DMS53 (cell line): ENCODE measurements at places on chromosomes 5 and 9.

DNA sequence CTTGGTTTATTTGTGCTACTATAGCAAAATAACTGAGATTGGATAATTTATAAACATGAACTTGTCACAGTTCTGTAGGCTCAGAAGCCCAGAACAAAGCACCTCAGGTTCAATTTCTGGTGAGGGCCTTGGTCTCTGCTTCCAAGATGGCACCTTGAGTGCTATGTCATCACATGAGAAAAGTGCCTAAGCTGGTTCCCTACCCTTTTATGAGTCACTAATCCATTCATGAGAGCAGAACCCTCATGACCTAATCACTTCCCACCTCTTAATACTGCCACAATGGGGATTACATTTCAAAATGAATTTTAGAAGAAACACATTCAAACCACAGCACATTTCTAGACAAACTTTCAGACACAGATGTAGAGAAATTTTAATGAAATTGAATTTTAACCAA, 98.2 kb upstream of the PRSS3 start:
- DNase-seq = peak; percentile 7

DNA sequence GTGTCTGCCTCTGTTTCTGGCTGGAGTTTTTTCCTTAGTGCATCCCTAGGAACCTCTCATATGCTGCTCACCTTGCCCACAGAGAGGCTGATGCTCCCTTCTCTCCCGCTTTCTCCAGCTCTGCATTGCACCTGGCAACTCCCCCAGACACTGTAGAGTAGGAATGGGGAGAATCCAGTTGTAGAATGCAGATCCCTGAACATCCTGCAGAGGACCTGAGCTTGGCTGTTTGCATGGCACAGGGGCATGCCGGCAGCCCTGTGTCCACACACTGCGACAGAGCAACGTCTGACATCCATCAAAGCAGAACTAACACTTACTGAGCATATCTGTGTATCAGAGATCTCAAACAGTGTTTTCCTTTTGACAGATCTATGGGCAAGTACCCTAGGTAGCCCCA, 19.9 kb downstream of the IDNK start:
- DNase-seq = no peak

DNA sequence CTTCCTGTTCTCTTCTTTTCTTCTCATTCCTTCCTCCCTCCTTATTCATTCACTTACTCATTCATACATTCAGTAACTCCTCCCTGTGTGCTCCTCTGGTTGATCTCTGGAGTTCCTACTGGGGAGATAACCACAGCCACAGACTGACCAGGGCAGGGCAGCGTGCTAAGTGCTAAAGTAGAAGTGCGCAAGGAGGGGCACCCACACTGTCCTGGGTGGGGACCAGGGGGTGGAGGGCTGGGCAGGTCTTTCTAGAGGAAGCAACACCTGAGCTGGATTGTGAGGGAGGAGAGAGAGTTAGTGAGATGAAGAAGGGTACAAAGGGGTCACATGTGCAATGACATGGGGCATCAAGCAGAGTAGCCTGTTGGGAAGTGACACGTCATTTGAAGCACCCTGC, 13.8 kb downstream of the ENHO start:
- DNase-seq = no peak

GRCh38 chr5:89133975-89134374, 251.0 kb upstream of the MEF2C start:
- no peak for DNase-seq

DNA sequence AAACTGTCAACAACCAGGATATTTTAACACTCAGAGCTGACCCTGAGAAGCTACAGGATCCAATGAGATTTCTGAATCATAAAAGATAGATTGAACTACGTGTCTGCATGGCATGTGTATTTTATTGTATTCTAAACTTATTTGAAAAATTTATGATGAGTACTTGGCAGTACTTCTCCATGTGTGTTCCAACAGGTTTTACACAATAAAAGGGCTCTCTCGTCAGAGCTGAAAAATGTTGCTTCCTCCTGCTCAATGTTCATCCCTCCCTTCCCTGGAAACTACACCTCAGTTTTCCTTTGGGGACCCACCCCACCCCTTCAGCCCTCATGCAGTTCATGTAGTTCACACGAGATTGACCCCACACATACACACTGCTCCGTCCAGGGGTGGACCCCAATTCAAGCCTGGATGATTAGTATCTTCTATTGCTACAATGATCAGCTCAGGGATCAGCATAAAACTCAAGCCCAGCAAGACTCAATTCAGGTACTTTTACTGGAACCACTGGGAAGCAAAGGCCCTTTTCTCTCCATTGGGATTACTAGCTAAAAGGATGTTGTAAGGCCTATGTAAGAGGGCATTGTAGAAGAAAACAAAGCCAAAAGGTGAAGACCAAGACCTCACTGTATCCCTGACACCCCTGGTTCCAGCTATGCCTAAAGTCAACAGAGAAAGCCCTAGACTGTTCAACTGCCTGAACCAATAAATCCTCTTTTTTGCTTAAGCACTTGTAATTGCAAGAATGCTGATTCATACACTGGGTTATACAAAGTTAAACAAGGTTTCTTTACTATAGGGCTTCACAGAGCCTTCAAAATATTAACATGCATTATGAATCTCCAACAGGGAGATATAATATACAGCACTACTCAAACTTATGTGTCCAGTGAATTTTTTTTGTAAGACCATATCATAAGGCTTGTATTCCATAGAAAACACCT, 112.6 kb downstream of the SAXO1 start:
- peak; percentile 63 for DNase-seq

GRCh38 chr5:128199611-128200010, 116.0 kb downstream of the SLC12A2 start:
- no peak for DNase-seq

DNA sequence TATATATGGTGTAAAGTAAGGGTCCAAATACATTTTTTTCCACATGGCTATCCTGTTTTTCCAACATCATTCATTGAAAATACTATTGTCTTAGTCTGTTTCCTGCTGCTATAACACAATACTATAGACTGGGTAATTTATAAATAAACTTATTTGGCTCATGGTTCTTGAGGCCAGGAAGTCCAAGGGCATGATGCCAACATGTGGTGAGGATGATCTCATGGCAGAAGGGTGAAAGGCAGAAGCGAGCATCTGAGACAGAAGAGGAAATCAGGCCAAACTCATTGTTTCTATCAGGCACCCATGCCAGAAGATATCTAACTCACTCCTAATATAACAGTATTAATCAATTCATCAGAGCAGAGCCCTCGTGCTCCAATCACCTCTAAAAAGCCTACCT, 42.6 kb downstream of the ANKRD55 start:
- DNase-seq = peak; percentile 49

DNA sequence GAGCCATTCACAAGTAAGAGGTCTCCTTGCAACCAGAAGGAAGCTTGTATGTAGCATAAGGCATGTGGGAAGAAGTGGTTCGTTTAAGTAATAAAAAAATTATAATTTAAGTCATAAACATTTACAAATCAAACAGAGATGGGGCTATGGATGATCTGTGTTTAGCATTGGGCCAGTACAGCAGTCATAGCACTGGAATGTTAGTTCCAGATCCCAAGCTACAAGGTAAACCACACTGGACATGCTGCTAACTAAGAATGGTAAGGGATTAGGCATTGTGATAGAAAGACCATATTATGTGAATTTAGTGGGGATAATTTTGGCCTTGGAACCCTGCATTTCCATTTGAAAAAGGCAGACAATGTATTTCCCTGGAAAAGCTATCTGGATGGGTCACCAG, 170.4 kb upstream of the KCNN2 start:
- no peak for DNase-seq

- DNase-seq = peak; percentile 66
These were observed 16.9 kb upstream of the FBP1 start for GRCh38 chr9:94656200-94656599.

DNA sequence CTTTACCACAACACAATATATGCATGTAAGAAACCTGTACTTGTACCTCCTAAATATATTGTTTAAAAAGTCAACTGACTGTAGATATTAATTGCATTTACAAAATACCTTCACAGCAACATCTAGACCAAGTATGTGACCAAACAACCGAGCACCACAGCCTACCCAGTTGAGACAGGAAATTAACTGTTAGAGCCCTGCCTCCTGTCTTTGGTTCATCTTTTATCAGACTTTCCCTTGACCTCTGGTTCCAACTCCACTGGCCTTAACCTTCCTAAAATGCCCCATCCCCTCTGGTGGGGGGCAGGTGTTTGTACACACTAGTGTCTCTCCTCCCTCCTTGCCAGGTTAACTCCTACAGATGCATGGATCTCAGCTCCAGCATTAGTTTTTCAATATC, 155.0 kb upstream of the PANK3 start:
- no peak for DNase-seq

DNA sequence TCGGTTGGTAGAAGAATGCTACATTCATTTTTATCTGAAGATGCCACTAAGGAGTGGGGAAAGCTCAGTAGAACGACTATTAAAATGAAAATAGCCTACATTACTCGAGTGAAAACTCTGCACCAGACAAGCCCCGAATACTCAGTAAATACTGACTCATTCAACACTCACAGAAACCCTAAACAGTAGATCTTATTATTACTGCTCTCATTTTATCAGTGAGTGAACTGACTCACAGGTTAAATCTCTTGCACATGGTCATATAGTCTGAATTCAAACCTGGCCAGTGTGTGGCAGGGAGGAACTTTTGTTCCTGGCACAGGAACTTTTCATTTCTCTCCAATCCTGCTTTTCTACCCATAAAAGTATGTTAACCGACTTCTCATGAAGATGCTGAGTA, 9.6 kb upstream of the PAPPA start:
- peak; percentile 24 for DNase-seq

DNA sequence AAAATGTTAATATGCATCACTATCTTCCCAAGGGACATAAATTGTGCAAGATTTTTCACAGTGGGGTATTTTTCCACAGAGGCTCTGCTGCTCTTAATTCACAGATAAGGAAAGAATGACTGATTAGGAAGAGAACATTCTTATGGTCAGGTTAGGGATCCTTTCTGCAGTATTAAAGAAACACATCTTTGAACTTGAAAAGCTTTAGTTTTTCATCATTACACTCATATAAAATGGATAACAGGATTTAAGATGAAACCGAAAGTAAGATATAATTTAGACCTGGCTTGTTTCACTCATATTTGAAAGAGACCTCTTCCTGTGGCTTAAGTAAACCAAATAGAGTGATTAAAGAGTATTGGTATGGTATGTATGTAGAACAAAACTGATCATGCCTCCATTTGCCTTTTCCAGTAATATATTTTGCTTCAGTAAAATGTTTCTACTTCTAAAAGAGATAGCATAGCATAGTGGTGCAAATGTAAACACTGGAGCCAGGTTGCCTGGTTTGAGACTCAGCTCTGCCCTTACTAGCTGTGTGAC, 160.0 kb downstream of the PRR16 start:
- DNase-seq = no peak

DNA sequence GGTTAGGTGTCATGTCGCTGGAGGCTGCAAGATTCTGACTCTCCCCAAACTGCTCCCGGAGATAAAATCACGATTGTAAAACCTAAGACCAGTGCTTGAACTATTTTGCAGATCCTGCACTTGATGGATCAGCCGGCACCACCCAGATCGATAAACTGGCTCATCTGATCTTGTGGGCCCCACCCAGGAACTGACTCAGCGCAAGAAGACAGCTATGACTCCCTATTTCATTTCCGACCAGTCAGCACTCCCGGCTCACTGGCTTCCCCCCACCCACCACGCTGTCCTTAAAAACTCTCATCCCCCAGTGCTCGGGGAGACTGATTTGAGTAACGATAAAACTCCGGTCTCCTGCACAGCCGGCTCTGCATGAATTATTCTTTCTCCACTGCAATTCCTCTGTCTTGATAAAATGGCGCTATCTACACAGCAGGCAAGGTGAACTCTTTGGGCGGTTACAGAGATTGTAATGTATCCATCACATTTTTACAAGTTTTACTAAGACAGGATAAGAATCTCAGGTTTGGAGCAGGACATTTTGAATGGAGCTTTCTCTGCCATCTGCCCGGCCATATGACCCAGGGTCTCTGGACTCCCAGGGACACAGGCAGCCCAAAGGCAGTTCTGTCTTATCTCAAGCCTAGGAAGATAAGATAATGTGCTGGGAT, 10.6 kb upstream of the PPP1R26 start:
- no peak for DNase-seq

- DNase-seq = no peak
These were observed 397.2 kb upstream of the CLINT1 start for GRCh38 chr5:158256096-158256495.

DNA sequence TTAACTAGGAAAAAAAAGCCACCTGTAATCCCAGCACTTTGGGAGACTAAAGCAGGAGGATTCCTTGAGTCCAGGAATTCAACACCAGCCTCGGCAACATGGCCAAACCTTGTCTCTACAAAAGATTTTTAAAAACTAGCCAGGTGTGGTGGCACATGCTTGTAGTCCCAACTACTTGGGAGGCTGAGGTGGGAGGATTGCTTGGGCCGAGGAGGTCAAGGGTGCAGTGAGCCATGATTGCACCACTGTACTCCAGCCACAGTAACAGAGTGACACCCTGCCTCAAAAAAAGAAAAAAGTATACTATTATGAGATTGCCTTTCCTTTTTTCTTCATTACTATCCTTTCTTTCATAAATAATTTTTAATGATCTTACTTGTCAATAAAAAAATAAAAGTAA, 45.8 kb downstream of the CPEB4 start:
- DNase-seq = no peak

DNA sequence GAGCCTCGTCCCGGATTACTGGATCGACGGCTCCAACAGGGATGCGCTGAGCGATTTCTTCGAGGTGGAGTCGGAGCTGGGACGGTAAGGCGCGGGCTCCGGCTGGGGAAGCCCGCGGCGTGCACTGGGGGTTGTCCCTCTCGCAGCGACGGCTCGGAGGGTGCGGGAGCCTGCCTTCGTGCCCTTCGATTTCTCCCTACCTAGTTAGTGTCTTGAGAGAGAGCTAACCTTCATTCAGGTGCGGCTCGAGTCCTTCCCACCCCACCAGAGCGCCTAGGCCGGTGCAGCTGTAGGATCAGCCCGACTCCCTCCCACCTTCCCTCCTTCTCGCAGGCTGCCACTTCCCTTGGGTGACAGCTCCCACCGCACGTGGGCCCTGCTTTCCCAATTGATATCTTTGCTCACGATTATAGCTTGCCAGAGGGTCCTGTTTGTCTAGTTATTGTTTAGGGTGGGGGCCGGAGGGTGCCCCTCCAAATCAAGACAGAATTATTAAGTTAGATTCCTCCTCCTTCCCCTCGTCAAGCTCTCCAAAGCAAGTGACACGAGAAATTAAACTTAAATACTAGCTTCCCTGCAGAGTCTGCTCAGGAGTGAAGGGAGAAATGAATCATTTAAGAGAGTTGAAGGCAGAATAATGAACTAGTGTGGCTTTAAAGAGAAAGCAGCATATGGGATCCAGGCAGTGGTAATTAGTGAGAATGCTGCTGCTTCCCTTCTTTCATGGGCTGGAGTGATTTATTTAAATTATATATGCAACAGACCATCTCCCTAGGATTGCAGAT, 569 bp downstream of the CAMK4 start:
- DNase-seq = peak; percentile 18

GRCh38 chr5:94968507-94969095, 316.3 kb downstream of the MCTP1 start:
- peak; percentile 91 for DNase-seq

GRCh38 chr9:85013703-85014102, 344.2 kb downstream of the NTRK2 start:
- DNase-seq = no peak
